ENCODE measurements at places on chromosomes 2 and 18.

DNA sequence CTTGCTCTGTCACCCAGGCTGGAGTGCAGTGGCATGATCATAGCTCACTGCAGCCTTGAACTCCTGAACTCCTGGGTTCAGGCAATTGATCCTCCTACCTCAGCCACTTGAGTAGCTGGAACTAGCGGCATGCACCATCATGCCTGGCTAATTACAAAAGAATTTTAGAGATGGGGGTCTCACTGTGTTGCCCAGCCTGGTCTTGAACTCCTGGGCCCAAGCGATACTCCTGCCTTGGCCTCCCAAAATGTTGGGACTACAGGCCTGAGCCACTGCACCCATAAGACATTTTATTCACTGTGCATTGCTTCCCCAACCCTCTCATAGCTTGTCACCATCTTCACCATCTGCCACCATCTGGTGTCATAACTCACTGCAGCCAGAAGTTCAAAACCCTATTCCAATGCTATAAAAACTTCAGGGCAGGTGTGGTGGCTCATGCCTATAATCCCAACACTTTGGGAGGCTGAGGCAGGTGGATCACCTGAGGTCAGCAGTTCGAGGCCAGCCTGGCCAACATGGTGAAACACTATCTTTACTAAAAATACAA is 78.7 kb downstream of the NCAPH start:
- no peak for DNase-seq

DNA sequence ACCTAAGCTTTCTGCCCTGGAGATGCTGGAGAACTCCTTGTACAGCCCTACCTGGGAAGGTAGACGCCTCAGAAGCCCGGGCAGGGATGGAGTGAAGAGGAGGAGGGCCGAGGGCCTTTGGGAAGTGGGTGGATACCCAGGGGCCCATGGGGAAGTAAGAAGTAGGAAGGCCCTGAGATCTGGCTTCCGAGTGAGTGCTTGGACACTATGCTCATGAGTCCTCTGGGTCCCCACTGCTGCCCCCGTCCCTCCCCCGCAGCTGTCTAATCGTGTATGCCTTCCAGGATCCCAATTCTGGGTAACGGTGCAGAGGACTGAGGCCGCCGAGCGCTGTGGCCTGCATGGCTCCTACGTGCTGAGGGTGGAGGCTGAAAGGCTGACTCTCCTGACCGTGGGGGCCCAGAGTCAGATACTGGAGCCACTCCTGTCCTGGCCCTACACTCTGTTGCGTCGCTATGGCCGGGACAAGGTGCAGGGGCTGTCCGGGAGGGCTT is 1.1 kb downstream of the DOK1 start:
- DNase-seq = no peak

DNA sequence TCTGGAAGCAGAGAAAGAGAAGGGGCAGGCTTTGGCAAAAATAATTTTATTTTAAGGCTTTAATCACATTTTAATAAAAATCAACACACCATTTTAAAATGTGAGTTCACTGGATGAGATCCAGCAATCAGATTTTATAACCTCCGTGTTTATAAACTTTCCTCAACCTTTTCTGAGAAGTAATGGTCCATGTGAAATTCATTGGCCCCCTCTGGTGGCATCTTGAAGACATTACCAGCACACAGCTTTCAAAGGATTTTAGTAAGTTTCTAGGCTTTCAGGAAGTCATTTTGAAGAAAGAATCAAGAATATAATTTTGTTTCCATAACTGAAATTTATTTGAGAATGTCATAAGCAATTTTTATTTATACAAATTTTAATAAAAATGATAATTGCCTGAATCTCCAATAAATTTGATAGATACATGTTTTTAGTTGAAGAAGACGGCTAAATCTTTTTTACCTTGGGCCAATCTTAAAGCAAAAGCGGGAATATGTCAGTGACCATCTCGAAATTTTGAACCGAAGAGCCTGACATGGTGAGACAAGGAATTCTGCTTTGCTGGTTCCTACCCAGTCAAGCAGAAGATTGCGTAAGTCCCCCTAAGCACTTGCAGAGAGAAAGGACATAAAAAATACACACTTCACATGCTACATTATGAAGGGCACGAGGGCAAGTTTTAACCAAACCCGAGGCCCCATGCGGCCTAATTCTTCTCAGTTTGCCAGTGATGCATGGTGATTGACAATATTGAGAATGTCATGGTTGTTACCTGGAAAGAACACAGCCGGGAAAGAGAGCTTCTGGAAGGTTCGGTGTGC is 128.4 kb upstream of the CBLN2 start:
- peak; percentile 16 for DNase-seq

- peak; percentile 77 for DNase-seq
These were observed 72.8 kb upstream of the TAF1B start for GRCh38 chr2:9770308-9771100.

DNA sequence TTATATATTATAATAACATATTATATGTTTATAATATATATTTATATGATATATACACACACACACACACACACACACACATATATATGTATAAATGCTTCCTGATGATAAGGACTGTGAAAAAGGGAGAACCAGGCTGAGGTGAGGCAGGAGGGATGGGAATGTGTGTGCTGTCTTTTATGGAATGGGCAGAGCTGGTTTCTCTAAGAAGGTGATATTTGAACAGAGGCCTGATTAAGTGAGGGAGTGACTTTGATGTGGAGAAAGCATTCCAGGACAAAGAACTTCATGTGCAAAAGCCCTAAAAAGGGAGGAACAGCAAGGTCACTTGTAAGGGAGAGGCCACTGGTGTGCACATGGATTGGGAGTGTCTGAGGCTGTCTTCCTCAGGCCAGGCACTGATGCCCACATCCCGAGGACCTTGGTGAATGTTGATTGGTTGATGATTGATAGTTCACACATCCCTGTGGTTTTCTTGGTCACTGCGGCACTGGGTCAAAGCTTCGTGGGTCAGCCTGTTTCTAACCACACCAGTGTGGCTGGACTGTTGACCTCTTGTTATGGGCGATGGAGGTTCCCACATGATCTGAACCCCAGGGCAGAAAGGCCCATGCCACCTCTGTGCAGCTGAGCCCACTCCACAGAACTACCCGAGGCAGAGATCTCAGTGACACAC is 196.9 kb downstream of the MYCN start:
- DNase-seq = no peak

DNA sequence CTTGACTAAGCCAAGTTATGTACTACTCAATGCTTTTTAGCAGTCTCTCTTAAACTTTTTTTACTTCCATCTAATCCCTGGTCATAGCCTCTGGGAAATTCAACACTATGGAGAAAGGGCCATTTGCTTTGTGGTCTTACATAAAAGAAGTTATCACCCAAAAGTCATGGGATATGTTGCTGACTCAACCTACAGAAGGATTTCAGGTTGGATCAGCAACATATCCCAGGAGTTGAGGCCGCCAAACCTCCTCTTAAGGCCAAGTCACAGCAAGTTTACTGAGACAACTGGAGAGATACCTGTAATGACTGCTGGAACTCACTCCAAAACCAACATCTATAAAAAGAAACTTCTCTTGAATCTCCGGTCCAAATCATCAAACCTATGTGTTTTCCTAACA is 141.1 kb downstream of the IRS1 start:
- DNase-seq = no peak

DNA sequence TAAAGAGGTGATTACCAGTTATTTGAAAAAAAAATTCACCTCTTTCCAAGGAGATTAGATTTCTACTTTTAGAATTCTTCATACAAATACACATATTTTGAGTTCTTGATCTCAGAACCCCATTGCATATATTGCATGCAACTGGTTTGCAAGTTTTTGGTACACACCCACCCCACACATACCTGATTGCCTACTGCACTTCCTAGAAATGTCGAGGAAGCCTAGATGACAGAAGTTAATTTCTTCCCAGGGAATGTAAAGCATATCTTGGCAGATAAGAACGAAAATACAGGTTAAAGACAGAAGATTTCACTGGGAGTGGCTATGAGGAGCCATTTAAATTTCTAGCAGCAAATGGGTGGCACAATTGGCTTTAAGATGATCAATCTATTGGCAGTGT is 67.1 kb upstream of the IL1R1 start:
- DNase-seq = no peak

GRCh38 chr2:197453914-197454398 is 604 bp downstream of the COQ10B start:
- DNase-seq = no peak

DNA sequence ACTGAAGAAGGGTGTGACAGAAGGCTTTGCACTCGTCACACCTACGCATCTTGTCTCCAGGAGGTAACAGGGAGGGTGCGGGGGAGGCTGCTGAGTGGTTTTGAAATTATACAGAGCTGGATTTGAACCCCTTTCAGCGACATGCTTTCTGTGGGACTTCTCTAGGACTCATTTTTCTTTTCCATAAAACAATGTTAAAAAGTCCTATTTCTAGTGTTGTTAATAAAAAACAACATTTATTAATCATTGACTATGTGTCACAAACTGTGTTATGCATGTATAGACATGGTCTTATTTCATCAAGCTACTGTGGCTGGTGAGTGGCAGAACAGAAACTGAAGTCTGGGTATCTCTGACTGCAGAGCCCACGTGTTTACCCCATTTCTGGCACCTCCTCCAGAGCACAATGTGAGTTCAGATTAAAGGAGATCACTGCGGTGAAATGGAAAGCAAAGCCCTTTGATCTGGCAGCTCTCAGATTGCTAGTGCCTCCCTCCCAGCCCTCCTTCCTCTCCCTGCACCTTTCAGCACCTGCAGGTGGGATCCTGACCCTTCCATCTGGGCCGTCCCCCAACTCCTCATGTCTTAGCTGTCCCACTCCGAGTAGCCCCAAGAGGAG is 315.5 kb upstream of the MYT1L start:
- DNase-seq = no peak

GRCh38 chr2:238434846-238435751 is 8.4 kb downstream of the ASB1 start:
- DNase-seq = no peak
